ENCODE measurements at places on chromosomes 12 and 14. TPM values are rescaled to one million over a fixed set of nuclear protein-coding genes. Genes with fewer than 3 reads are reported as not detected.

The CCDC184 gene
- total RNA-seq: 0.66 TPM

The CIDEB gene
- total RNA-seq: 34.3 TPM

The DDX55 gene
- total RNA-seq: 33.3 TPM

The DIO3 gene
- not detected for total RNA-seq

The DPF3 gene
- 3.7 TPM for total RNA-seq

The STON2 gene
- not detected for total RNA-seq

The ITGB7 gene
- total RNA-seq: 199 TPM

The NPAS3 gene
- total RNA-seq: not detected

The PTPRQ gene
- total RNA-seq: not detected

The RAD51B gene
- total RNA-seq: 60.6 TPM

- H3K27ac ChIP-seq: no peak overlapping the region
- no peak overlapping the region for H3K4me3 ChIP-seq
Observed at GRCh38 chr14:58782011-58782410, 144.2 kb downstream of the DACT1 start.

GRCh38 chr12:114218136-114218535 lies 187.8 kb downstream of the TBX5 start:
- H3K27ac ChIP-seq: no peak overlapping the region
- no peaks in the 10 kb centered on the region for H3K4me1 ChIP-seq
- H3K36me3 ChIP-seq: no peaks in the 10 kb centered on the region

- DNase-seq: no peak
- no peaks in the 10 kb centered on the region for H3K36me3 ChIP-seq
- peaks cover 4% of the 10 kb centered on the region for H3K4me1 ChIP-seq
- no peak overlapping the region for H3K27ac ChIP-seq
- H3K4me3 ChIP-seq: no peak overlapping the region
Observed at GRCh38 chr12:76470028-76470939, 89.3 kb downstream of the OSBPL8 start.

DNA sequence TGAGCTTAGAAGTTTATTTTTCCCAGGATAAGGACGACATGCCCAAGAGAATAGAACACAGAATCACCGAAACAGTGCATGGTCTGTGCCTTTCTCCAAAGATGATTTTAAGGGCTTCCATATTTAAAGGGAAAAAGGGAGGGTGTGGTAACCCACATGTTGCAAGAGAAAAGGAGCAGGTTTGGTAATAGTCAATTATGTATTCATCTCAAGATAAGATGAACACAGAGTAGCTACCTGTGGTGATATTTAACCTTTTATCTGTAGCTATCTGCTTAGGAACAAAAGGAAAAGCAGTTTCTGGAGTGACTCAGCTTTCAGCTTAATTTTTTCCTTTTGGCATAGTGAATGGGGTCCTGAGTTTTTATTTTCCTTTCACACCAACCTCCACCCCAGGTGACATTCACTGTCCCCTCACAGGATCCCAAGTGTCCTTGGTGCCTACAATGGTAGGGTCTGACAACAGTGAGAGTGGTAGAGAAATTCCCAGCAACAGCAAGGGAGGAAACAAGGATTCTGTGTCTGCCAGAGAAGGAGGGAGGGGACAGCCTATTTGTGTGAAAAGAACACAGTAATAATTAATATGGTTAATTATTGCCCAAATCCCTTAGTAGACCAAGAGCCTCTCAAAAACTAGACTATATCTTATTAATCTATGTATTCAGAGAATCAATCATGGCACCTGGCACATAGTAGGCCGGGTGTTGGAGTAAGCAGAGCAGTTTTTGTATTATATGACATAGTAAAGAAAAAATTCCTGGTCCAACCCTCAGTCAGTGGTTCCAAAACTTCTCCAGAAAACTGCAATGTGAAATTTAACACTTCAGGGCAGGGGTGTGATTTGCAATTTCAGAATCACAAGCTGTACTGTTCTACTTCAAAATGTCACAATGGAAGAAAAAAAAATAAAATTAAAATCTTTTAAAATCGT lies 154.5 kb downstream of the PHLDA1 start:
- H3K4me3 ChIP-seq: no peak overlapping the region
- no peaks in the 10 kb centered on the region for H3K36me3 ChIP-seq
- DNase-seq: no peak

DNA sequence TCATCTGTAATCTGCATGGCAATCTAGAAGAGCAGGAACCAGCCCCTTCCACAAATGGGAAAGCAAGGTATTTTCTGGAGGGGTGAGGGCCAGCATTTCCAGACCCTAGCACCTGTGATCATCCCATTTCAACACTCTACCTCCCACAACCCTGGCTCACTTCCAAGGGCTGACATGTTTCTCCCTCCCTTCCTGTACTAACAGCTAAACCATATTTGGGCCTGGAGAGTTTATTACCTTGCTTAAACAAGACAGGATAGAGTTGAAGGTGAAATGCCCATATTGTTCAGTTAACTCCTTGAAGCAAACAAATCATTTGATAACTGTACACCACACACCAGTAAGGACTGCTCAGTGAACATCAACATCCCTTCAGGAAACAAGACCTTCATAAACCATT lies 158.4 kb downstream of the PPM1H start:
- no peak overlapping the region for H3K27ac ChIP-seq
- H3K27me3 ChIP-seq: no peaks in the 10 kb centered on the region
- H3K36me3 ChIP-seq: no peaks in the 10 kb centered on the region

DNA sequence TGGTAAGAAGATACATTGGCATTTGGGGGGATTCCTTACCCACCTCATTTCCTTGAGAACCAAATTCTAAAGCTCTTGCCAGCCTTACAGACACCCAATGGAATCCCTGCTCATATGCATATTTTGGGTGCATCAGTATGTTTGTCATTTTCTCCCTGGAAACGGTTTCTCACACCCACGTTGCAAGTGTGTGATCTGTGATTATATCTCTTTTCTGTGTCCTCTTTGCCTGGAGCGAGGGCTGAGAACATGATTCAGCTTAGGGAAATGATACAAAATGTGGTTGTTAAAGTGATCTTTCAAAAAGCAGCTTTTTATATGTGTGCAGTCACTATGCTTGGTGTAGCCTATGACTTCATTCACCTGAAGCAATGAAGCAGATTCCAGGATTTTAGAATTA lies 52.0 kb downstream of the KCNMB4 start:
- H3K27ac ChIP-seq: no peak overlapping the region
- no peaks in the 10 kb centered on the region for H3K4me1 ChIP-seq
- H3K36me3 ChIP-seq: no peaks in the 10 kb centered on the region
- H3K27me3 ChIP-seq: no peaks in the 10 kb centered on the region
- no peak for DNase-seq

- H3K27me3 ChIP-seq: no peaks in the 10 kb centered on the region
- H3K27ac ChIP-seq: no peak overlapping the region
- no peaks in the 10 kb centered on the region for H3K4me1 ChIP-seq
- DNase-seq: no peak
Observed at GRCh38 chr12:109727746-109728726, 14.4 kb downstream of the FAM222A start.

DNA sequence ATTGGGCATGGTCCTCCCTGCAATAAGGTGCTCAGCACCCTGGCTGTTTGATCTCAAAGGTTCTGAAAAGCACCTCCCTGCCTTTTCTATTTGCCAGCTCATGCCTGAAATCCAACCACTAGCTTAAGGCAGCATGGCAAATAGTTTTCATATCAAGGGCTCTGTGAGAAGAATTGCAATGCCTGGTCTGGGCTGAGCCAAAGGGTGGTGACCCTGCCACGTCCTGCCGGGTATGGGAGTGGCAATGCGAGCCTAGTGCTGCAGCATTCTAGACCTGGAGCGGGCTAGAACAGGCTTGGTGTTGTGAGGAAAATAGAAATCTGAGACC lies 2.3 kb upstream of the SCNN1A start:
- H3K36me3 ChIP-seq: no peaks in the 10 kb centered on the region
- H3K27me3 ChIP-seq: peaks cover 37% of the 10 kb centered on the region
- H3K4me3 ChIP-seq: no peak overlapping the region

- DNase-seq: no peak
- H3K36me3 ChIP-seq: no peaks in the 10 kb centered on the region
- no peaks in the 10 kb centered on the region for H3K27me3 ChIP-seq
- no peaks in the 10 kb centered on the region for H3K4me1 ChIP-seq
- H3K27ac ChIP-seq: no peak overlapping the region
Observed at GRCh38 chr12:2256453-2256852, 203.7 kb downstream of the CACNA1C start.

- no peak overlapping the region for H3K4me3 ChIP-seq
- no peaks in the 10 kb centered on the region for H3K4me1 ChIP-seq
- no peaks in the 10 kb centered on the region for H3K36me3 ChIP-seq
- no peak overlapping the region for H3K27ac ChIP-seq
- no peak for DNase-seq
Observed at GRCh38 chr12:117114784-117115183, 15.6 kb upstream of the TESC start.

- H3K4me1 ChIP-seq: peaks cover under 1% of the 10 kb centered on the region
- no peak overlapping the region for H3K4me3 ChIP-seq
- no peaks in the 10 kb centered on the region for H3K36me3 ChIP-seq
- H3K27ac ChIP-seq: no peak overlapping the region
- no peaks in the 10 kb centered on the region for H3K27me3 ChIP-seq
Observed at GRCh38 chr12:96164951-96165811, 29.0 kb upstream of the ELK3 start.

GRCh38 chr12:125919856-125920470 lies 854.7 kb downstream of the AACS start:
- H3K27ac ChIP-seq: no peak overlapping the region
- no peaks in the 10 kb centered on the region for H3K36me3 ChIP-seq
- no peak for DNase-seq

DNA sequence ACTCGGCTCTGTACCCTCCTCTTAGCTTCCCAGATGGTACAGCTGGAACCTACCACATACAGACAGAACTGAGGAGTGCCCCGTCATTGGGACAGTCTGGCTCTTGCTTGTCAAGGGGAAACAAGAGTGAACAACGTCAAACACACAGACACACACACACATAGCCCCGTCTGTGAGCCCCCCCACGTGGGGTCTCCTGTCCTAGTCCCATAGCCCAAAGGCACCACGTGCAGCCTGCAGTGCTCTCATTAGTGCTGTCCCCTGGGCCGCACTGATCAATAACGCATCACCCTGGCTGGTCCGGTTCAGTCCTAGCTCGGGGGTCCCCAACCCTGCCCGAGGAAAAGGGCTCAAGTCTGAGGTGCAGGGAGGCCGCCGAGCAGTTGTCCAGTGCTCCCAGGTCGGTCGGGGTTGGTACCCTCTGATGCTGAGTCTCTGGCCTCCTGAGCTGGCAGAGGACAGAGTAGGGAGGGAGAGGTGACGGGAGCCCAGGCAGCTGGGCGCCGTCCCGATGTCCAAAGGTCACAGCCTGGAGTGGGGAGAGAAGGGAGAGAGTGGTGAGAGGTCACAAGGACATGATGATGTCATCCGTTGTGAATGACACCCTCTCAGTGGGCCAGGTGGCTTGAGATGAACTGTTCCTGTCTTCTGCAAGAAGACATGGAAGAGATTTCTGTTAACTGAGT lies 105.4 kb upstream of the NOS1 start:
- no peaks in the 10 kb centered on the region for H3K27me3 ChIP-seq
- no peak for DNase-seq
- no peak overlapping the region for H3K27ac ChIP-seq
- no peaks in the 10 kb centered on the region for H3K4me1 ChIP-seq

GRCh38 chr14:32779840-32780239 lies 158.8 kb upstream of the NPAS3 start:
- DNase-seq: no peak
- H3K4me1 ChIP-seq: no peaks in the 10 kb centered on the region
- no peak overlapping the region for H3K27ac ChIP-seq

DNA sequence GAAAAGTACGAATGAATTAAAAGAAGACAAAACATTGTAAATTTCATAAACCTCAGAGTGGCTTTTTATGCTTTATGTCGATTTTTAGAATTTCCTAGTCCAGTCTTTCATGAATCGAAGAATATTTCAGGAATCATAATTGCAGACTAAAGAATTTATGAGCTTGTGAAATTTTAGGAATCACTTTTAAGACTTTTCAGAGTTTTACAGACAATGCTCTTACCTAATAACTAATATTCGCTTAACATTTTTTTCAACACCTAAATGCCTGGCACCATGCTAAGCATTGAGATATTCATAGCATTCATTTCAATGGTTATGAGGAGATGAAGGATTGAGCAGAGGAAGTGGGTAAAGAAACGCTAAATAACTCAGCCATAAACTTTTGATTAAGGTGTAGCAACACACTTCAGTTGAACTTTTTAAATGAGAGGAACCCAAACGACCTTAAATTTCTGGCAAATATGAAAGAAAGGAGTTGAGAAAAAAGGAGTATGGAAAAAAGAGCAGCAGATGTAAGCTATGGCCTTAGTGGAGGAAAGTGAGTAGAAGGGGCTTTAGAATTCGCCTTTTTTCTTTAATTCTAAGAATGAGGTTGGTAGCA lies 739 bp upstream of the USP44 start:
- H3K4me1 ChIP-seq: peaks cover 12% of the 10 kb centered on the region
- no peak for DNase-seq
- H3K36me3 ChIP-seq: no peaks in the 10 kb centered on the region
- H3K27ac ChIP-seq: no peak overlapping the region

DNA sequence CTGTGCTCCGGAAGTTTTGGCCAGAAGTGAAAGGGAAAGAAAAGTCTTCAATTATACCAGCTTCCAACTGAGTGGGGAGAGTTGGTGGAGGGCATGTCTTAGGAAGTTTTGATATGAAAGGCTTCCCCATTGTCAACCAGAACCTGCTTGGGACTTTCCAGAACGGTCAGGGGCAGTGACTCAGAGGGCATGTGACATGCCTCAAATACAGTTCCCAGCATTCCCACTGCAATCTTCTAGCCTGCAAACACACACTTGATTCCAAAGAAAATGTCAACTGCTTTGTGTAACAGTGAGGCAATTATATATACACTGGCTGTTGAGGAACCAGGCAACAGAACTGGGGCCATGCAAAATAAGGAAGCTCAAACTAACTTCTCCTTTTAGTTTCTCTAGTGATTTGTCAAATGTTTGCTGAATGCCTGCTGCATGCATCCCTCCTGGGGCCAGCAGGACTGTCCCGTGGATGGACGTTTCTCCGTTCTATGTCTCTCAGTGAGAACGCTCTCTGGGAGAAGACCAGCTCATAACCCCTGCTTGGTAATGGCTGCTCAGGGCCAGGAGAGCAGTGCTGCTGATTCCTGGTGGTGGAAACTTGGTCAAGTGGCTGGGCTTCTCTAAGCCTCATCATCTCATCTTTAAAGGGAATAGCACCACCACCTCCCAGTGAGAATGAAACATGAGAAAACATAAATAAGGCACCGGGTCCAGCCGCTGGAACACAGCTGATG lies 18.3 kb downstream of the SLC25A47 start:
- H3K27ac ChIP-seq: peak overlapping the region; percentile 75
- peak; percentile 69 for DNase-seq
- no peaks in the 10 kb centered on the region for H3K27me3 ChIP-seq
- H3K36me3 ChIP-seq: peaks cover 4% of the 10 kb centered on the region
- H3K4me1 ChIP-seq: peaks cover 15% of the 10 kb centered on the region

GRCh38 chr12:90260136-90260535 lies 551.5 kb upstream of the ATP2B1 start:
- H3K4me1 ChIP-seq: no peaks in the 10 kb centered on the region
- H3K27me3 ChIP-seq: no peaks in the 10 kb centered on the region
- no peak for DNase-seq

- no peak for DNase-seq
- H3K4me1 ChIP-seq: peaks cover 22% of the 10 kb centered on the region
- no peak overlapping the region for H3K4me3 ChIP-seq
Observed at GRCh38 chr12:52122904-52123303, 43.4 kb downstream of the SMIM41 start.

- H3K4me1 ChIP-seq: no peaks in the 10 kb centered on the region
- H3K4me3 ChIP-seq: no peak overlapping the region
- peaks cover 25% of the 10 kb centered on the region for H3K27me3 ChIP-seq
- no peak for DNase-seq
- no peak overlapping the region for H3K27ac ChIP-seq
- no peaks in the 10 kb centered on the region for H3K36me3 ChIP-seq
Observed at GRCh38 chr12:108060067-108060466, 69.0 kb upstream of the WSCD2 start.

GRCh38 chr12:132116709-132117557 lies 27.2 kb downstream of the DDX51 start:
- no peak for DNase-seq
- no peak overlapping the region for H3K4me3 ChIP-seq
- H3K27ac ChIP-seq: no peak overlapping the region
- peaks cover 33% of the 10 kb centered on the region for H3K36me3 ChIP-seq
- no peaks in the 10 kb centered on the region for H3K27me3 ChIP-seq

Data from B cell (primary cell).